ENCODE measurements at places on chromosomes 2 and 18. TPM values are rescaled to one million over a fixed set of nuclear protein-coding genes. Genes with fewer than 3 reads are reported as not detected.

DNA sequence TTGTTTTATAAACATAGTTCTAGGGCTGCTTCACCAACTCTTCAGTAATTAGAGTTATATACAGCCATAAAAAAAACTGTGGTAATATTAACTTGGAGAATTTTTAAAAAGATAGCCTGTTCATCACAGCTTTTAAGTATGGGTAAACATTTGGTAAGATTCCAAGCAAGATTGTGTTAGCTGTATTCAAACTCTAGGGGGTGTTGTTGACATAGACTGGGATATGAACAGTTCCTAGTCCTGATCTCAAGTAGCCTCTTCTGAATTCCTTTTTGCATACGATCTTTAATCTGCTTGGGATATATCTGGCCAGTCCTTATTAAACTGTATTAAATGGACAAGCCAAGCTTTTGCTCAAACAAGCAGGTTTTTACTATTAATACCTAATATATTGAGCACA, 13.4 kb downstream of the NOP58 start:
- DNase-seq, result peak; percentile 85

DNA sequence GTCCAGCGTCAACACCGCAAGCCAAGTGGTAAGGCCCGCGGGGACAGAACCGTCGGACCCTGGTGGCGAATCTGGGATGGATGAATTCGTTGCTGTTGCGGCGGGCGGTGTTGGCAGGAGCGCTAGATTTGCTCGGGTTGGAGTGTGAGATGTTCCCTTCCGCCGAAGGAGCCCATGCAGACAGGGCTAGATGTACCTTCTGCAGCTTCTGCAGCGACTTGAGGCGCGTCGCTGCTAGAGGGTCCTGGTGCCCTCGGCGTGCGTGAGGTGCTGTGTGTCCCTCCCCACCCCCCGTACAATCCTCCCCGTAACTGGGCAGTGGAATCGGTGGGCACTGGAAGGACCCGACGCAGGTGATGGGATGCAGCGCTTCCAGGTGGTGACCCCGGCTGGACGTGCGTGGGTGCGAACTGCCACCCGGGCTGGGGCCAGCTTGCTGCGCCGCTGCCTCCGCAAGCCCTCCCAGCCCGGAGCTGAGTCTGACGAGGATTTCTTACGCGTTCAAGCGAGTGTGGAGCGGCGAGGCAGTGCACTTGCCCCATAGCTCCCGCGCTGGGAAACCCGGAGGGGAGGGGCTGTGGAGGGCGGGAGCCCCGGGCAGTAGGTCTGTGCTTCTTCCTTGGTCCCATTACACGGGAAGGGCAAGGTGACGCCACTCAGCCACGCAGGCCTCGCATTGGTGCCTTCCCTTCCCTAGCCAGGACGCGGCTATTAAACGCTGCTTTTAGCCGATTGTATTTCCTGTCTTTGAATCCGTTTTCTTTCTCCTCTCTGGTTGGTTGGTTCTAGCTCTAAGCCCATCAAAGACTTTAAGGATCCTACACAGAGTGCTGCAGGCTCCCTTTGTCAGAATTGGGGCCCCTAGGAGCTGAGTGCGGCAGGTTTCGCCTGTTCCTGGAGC, 34.2 kb downstream of the CHRNA1 start:
- DNase-seq, result peak; percentile 5

DNA sequence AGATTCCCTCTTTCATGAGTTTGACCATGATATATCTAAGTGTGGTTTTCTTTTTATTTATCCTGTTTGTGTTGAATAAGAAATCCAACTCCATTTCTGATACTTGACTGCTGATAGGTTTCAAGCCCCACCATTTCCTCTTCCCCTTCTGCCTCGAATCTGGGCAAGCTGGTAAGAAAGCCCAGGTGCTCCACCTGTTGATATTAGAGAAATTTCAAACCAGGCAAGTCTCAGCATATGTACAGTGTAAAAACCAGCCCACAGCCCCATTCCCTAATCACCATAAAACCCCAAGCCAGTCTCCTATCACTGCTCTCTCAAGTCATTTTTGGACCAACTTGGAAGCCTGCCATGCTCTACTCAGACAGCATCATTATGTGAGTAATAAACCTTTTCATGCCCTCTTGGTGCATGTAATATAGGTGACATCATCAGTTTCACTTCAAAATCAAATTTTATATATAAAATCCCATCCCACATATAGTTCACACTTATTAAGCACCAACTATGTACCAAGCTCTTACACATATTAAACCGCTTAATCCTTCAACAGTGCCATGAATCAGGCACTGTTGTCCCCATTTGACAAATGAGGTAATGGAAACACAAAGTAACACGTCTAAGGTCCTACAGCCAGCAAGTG, 46.6 kb downstream of the SMAD2 start:
- no peak for DNase-seq

DNA sequence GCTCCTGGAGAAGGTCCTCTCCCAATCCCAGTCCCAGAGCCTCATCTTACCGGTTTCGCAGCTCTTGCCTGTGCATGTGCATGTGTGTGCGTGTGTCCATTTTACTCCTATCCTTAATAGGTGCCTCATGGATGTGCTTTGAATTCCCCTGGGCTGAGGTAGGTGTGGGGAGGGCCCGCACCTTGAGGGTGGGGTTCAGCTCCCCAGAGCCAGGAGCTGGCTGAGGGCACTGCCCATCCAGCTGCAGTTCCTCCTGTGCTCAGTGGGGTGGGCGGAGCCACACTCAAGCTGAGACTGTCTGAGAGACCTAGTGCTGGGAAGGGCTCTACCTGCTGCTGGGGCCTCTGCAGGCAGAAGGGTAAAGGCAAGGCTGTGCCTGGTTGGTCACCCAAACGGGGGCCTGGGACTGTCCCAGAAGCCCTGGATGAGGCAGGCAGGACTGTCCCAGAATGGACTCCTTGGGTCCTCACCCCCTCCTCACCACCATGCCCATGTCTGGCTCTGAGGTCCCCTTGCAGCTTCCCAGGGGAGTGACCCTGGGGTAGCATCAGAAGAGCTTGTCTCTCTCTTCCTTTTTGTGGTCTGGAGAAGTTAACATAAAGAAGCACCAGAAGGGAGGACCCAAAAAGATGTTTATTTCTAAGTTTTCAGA, 8.9 kb downstream of the GDF7 start:
- DNase-seq, result no peak

GRCh38 chr18:39591649-39592048, 2026.1 kb upstream of the CELF4 start:
- DNase-seq, result no peak

DNA sequence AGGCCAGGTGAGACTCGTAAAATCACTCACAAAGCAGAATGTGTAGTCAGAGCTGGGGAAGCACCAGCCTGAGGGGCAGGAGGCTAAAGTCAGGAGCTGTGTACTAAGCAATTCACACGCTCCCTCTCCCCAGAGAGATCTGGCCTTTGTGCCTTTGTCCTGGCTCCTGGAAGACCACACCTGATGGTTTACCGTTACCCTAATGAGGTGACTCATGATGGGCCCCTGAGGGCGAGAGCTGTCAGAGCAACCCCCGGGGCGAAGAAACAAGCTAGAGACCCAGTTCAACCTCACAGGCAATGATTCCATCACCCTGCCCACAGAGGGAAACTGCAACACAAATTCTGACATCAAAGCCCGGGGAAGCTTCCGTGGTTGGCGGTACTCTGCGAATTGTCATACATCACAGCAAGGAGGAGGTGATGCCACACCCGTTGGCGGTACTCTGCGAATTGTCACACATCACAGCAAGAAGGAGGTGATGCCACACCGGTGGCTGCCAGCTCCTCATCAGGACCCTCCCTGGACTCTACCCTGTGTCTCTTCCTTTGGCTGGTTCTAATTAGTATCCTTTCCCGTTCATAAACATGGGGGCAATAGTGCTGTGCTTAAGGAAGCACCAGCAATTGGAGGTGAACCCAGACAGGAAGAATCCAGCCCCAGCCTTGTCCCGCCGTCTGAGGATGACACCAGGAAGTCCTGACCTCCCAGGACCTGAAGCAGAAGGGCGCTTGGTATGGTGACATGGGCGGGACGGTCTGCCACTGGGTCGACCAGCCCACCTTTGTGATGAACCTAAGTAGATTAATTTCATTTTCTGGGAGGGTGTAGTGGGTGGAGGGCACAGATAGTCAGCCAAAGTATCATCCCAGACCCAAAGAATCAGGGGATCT, 30.5 kb downstream of the B3GNT7 start:
- no peak for DNase-seq

DNA sequence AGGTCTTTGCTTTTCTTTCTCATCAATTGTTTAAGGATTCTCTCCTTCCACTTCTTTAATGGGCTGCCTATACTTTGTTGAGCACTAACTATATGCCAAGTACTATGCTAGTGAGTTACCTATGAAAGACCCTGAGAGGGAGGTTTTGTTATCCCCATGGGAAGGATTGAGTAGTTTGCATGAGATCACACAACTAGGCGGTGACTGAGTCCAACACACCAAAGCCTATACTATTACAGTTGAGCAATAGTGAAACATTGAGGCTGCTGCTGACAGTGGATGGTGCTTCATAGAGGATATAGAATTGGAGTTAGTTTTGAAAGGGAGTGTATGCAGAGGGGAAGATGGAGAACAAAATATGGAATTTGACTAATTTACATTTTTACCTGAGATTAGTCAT, 15.8 kb downstream of the NABP1 start:
- no peak for DNase-seq

GRCh38 chr2:29032189-29032588, 42.1 kb downstream of the PCARE start:
- no peak for DNase-seq

- no peak for DNase-seq
Measured at GRCh38 chr2:72036173-72036545, 111.5 kb downstream of the CYP26B1 start.

GRCh38 chr2:210686401-210686800, 130.0 kb downstream of the CPS1 start:
- no peak for DNase-seq

GRCh38 chr2:30948130-30948529, 140.9 kb upstream of the CAPN13 start:
- DNase-seq, result no peak

GRCh38 chr2:119441376-119442225, 9.9 kb downstream of the TMEM37 start:
- no peak for DNase-seq

Gene ALPP
- total RNA-seq, result not detected

Gene KYNU
- not detected for total RNA-seq

Gene CHST9
- total RNA-seq, result not detected

Gene FAP
- under 0.01 TPM for total RNA-seq

Gene UGT1A9
- not detected for total RNA-seq

Gene DNAJC5G
- 0.44 TPM for total RNA-seq

Gene CPO
- not detected for total RNA-seq

Gene COLEC12
- 33.8 TPM for total RNA-seq
